KBM-7 (cell line): ENCODE measurements at places on chromosomes 16 and 17.

- DNase-seq: no peak
Observed at GRCh38 chr16:87264634-87265033, 52.6 kb downstream of the C16orf95 start.

DNA sequence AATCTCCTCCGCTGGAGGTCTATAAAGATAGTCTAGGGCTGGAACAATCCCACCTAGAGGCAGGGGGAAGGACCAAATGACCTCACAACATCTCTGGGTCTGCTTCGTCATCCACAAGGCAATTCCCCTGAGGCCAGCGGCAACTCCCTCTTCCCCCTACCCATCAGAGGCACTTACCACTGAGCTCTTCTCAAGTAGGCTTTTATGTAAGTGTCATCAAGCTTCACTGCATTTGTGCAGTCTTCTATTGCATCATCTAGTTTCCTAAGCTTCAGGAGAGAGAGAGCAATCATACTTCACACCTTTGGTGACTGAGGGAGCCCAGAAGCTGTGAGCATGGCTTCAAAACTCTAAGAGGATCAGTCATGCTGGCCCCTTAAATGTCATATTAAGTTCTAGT, 21.0 kb downstream of the CNP start:
- no peak for DNase-seq

GRCh38 chr16:8721336-8722024, 47.1 kb downstream of the ABAT start:
- DNase-seq: no peak

GRCh38 chr16:866252-866896, 65.8 kb upstream of the GNG13 start:
- peak; percentile 9 for DNase-seq

DNA sequence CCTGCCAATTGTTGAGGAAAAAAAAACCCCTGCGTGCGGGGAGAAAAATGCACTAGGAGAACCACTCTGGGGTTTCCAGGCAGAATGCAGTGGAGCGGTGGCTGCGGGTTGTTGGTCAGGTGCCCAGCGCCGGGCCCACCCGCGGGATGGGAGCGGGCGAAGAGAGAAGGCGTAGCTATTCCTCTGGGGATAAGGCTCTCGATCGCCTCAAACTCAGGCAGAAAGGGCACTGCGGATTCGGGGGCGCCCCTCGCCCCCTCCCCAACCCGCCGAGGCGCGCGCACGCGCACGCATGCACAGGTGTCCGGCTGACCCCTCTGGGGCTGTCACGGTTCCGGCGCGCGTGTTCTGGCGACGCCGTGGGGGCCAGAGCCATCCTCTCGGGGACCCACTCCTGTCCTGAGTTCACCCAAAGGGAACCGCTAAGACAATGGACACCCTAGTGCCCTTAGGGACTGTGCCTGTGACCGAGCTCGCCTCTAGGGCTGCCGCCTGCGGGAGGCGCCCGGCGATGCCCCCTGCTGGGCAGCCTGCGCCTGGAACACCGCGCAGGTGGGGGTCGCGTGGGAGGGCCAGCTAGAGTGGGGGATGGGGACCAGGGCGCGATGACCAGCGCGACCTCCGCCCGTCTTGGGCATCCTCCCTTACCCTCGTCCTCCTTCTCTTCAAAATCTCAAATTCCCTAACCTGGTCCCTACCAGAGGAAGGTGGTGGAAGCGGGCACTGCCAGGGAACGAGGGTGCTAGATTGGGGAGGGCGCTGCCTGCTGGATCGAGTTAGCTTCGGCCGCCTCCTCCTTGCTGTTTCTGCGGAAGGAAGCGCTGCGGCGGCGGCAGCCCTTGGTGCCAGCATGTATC, 14.4 kb upstream of the CBX8 start:
- DNase-seq: peak; percentile 75

DNA sequence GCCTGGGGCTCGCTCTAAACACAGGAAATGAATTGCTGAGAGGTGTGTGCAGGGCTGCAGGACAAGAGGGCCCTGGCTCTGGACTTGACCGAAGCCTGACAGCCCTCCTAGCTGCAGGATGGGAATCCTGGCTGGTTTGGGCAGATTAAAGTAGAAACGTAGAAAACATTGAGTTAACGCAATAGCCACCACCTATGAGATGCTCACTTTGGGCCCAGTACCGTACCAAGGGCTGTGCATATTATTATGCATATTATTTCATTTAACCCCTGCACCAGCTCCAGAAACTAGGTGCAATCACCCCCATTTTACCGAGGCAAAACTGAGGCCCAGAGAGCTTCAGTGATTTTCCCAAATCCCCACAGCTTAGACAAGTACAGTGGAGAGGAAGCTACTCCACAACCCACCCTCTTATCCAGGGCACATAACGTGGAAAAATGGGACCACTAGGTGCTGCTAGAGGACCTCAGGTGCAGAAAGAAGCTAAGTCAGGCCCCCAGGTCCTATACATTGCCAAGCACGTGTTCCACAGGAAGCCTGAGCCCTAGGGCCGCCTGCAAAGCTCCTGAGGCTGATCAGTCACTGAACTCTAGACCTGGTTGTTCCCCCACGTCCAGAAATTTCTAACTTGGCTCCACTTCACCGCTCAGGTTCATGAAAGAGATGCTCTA, 79.2 kb downstream of the MYH11 start:
- peak; percentile 78 for DNase-seq

- no peak for DNase-seq
Observed at GRCh38 chr17:69749911-69750310, 325.1 kb upstream of the KCNJ16 start.

DNA sequence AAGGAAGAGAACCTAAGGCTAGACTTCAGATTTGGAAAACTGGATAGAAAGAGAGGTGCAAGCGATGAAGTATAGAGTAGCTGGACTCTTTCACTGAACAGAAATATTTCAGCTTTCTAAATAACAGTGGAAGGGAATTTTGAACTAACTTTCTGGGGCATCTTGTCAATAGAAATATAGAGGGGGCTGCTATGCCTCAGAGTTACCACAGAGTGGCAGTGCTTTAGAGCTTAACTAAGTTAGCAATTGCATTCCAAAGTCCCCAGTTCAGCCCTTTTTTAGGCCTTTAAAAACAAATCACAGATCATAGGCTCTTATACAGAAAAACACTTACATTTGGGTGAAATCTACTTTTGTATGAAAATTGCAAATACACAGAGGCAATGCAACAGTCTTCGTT, 154.2 kb upstream of the CDH8 start:
- no peak for DNase-seq

GRCh38 chr17:67085406-67085805, 41.1 kb downstream of the CACNG1 start:
- no peak for DNase-seq

- no peak for DNase-seq
Observed at GRCh38 chr16:27799896-27800295, 250.0 kb downstream of the KATNIP start.

DNA sequence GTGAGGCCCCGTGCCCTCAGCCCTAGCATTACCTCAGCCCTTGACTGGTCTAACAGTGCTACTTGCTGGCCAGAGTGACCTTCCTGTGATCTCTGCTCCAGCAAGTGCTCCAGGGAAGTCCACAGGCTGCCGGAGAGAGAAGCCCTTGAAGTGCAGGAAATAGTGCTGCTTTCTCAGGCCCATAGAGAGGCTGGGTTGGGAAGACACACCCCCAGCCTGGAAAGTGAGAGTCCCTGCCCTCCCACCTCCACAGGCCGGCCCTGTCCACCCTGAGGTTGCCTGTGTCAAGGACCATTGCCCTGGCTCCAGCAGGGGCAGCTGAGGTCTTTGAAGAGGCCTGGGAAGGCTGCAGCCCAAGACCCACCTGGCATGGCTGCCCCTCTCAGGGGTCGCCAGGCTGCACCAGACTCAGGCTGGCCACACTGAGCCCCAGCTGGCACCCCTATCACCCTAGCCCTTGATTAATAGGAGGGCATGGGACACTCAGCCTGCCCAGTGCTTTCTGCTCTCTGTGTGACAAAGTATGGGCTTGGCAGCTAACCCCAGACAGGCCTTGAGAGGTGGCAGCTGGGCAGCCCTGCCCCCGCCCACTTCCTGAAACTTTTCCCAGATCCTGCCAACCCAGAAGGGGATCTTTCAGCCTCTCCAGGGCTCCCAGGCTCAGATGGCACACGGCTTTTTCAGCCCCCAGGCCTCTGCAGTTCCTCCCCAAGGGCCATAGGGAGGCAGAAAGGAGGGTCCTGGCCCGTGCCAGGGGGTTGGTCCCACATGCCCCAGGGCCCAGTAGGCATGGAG, 21.7 kb downstream of the ATP6V0D1 start:
- no peak for DNase-seq

DNA sequence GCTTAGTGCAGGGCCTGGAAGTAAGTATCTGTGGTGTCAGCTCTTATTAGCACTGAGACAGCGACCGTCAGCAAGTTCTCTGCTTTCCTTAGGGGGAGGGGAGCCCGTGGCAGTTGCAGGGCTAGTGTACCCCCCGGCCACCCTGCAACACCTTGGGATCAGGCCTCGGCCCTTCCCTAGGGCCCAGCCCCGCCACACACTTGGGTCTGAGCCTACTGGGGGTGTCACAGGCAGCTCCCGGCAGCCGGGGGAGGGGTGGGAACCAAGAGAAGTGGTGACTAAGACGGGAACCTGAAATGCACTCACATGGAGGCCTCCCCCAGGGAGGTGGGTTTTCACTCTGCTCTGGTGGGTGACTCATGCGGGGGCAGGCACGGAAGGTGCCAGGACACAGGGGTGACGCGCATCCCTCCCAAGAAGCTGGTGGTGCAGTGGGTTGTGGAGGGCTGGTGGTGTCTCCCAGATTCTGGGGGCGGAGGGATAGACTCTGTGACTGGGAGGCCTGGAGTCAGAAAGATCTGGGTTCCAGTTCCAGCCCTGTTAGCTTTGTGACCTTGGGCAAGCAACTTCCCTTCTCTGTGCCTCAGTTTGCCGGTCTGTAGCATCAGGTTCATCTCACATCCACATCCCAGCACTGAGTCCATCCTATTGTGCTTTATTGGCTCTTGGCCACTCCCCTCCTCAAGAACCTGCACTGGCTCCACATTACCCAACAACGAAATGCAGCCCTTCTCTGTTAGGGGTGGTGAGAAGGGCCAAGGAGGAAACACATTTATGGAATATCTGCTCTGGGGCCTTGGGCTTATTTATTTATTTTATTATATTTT, 44.5 kb downstream of the LAT start:
- peak; percentile 71 for DNase-seq

DNA sequence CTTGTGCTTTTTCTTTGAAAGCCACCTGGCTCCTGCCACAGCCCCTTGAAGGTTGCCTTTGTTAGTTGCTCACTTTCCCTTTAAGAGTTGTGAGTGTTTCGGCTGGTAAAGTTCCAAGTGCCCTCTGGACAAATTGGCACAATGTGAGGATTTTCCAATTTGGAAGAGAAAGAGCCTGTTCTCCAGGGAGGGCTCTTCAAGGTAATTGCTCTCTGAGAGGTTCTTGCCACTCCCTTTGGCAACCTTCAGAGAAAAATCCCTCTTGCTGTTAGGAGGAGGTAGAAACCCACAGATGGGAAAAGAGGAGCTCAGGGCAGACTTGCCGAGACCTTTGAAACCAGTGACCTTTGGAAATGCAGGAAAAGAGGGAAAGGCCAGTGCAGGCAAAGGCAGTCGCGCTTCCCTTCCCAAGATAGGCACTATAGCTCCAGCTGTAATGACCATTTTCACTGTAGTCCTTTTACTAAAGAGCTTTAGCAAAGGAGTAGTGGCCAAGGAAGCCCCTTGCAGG, 49.0 kb upstream of the AKAP1 start:
- no peak for DNase-seq

DNA sequence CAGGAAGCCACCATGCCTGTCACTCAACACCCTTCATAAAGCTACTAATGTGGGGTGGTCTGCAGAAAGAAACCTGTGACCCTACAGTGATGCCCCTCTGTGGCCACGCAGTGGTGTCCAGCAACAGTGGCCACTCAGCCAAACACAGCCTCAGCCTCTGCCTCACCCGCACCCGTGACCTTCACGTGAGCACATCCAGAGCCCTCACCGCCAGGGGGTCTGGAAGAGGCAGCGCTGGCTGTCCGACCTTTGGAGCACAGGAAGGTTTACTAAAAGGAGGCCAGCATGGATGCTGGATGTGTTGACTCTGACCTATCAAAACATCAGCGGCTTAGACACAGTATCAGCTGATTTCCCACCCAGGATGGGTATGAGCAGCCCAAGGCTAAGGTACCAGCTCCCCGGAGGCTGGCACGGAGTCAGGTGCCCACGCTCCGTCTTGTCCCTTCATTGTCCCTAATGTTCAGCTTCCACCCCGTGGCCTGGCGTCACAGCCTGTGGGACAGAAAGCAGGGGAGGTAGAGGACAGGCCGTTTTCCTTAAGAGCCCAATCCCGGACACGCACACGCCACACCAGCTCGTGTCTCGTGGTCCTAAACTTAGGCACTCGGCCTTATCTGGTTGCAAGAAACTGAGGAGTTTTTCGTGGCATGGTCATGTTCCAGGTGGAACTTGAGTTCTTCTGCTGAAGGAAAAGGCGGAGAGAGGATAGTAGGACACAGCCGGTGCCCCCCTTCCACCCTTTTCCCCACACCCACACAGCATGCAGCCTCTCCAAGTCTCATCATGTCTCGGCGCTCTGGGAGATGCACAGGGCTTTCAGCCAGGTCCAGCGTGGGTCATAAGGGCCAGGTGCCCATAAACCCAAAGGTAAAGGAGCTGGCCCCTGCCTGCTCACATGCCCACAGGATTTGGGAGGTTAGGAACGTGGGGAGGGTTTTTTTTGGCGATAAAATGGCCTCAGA, 49.7 kb upstream of the ENDOV start:
- DNase-seq: no peak

DNA sequence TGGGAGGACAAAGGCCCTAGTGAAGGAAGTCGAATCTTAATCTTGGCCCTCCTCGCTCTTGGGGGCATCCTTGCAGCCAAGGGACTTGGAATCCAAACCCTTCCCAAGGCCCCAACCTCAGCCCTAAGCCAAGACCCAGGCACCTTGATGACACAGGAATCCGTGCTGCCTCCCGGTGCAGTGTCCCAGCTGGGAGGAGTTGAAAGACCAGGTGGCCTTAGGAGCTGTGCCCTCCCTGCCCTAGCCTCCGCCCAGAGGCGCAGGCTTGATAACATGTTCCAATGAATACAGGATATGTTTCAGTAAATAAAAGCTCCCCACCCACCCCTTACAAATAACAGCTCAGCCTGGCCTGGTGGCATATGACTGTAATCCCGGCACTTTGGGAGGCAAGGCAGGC, at the start of gene CHST5:
Gene CHST5, minus strand, starts transcription at position 208 of the 400 bp plus-strand sequence. CDS start 5,724 bp downstream, outside the sequence.
- DNase-seq: no peak

GRCh38 chr17:11899537-11899942, 97.7 kb downstream of the ZNF18 start:
- DNase-seq: no peak

DNA sequence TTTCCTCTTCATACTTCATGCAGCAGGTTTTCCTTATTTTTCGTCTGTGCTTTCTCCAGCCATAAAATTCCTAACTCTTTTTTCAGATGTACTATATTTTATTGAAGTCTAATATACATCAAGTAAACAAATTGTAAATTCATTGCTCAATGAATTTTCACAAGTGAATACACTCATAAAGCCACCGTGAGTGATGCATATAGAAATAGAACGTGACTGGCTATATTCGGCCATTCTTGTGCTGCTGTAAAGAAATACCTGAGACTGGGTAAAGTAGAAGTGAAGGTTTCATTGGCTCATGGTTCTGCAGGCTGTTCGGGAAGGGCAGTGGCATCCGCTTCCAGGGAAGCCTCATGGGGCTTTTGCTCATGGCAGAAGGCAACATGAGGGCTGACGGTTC, 868.4 kb upstream of the EEF2KMT start:
- no peak for DNase-seq

- DNase-seq: no peak
Observed at GRCh38 chr16:68529931-68530701, 9.0 kb upstream of the ZFP90 start.
